Thymus (tissue), 14 donors: ENCODE measurements at places on chromosomes 7 and 10. TPM values are rescaled to one million over a fixed set of nuclear protein-coding genes. Genes with fewer than 3 reads are reported as not detected.

Gene BICC1
- 1.9 TPM for total RNA-seq

Gene HABP2
- total RNA-seq: 0.19 TPM

Gene NRBF2
- 25.1 TPM for total RNA-seq

Gene CEP55
- total RNA-seq: 28.7 TPM

GRCh38 chr7:74254858-74255379 lies 720 bp upstream of the RFC2 start:
- peaks cover 19% of the 10 kb centered on the region for H3K4me1 ChIP-seq
- peak overlapping the region; percentile 85 for H3K27ac ChIP-seq
- no peaks in the 10 kb centered on the region for H3K27me3 ChIP-seq
- peak overlapping the region; percentile 87 for H3K4me3 ChIP-seq
- peaks cover 14% of the 10 kb centered on the region for H3K36me3 ChIP-seq
- no peak for DNase-seq

DNA sequence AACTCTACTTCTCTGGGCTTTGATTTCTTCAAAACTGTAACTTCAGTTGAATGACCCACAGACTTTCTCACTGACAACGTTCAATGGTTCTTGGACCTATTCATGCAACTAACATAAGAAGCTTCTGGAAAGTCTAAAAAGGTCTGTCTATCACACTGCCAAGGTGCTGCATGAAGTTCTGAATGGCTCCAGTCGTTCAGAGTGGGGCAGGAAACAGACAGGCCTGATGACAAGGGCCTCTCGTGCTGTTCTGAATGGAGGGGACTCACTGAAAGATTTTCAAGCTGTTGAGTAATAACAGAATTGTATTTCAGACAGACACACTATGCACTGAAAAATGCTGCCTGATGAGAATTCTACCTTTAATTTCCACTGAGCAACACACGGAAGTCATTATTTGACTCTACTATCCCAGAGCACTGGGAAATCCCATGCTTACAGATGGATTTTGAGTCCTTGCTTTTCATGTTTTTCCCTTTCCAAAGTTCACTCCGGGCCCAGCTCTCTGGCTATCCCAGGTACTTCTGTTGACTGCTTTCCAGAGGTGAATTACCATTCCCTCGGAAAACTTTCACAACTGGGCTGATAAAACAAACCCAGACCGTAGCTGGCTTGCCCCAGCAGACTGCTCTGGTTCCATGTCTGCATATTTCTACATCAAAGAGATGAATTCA lies 204.9 kb upstream of the FRMD4A start:
- no peak overlapping the region for H3K27ac ChIP-seq
- no peaks in the 10 kb centered on the region for H3K27me3 ChIP-seq
- no peak for DNase-seq
- no peaks in the 10 kb centered on the region for H3K4me1 ChIP-seq
- peaks cover 11% of the 10 kb centered on the region for H3K36me3 ChIP-seq
- H3K4me3 ChIP-seq: no peak overlapping the region
